ENCODE measurements at places on chromosomes 3 and 15. TPM values are rescaled to one million over a fixed set of nuclear protein-coding genes. Genes with fewer than 3 reads are reported as not detected.

Gene LPP
- 22.1 TPM for total RNA-seq

Gene DOCK3
- total RNA-seq = 1.9 TPM

Gene WDR93
- total RNA-seq = 0.17 TPM

Gene VGLL4
- 52.2 TPM for total RNA-seq

Gene TTC23
- total RNA-seq = 14.5 TPM

GRCh38 chr15:93190238-93190637, 101.2 kb upstream of the RGMA start:
- DNase-seq = no peak

- no peak for DNase-seq
Observed at GRCh38 chr3:57959423-57960173, 48.6 kb upstream of the FLNB start.

DNA sequence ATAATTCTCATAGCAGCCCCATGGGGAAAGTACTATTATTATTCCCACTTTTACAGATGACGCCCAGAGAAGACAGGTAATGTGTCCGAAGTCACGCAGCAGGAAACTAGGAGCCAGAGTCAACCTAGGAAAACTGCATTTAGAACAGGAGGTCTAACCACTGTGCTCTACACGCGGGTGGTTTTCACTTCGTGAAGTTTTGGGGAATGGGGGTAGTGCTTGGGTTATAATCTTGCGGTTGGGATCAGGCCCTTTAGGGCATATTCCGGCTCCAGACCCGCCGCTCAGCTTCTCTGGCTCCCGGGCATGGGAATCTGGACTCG, 5.2 kb downstream of the TPM1 start:
- no peak for DNase-seq

GRCh38 chr3:99866261-99866761, 48.6 kb downstream of the CMSS1 start:
- no peak for DNase-seq

DNA sequence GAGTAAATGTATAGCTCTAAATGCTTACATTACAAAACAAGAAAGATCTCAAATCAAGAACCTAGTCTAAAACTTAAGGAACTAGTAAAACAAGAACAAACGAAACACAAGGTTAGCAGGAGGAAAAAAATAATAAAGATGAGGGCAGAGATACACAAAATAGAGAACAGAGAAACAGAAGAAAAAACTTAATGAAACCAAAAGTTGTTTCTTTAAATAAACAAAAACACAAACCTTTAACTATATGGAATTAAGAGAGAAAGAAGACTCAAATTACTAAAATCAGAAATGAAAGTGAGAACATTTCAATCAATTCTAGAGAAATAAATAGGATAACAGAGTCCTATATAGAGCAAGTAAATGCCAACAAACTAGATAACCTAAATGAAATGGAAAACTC, 59.6 kb downstream of the DLG1 start:
- no peak for DNase-seq

DNA sequence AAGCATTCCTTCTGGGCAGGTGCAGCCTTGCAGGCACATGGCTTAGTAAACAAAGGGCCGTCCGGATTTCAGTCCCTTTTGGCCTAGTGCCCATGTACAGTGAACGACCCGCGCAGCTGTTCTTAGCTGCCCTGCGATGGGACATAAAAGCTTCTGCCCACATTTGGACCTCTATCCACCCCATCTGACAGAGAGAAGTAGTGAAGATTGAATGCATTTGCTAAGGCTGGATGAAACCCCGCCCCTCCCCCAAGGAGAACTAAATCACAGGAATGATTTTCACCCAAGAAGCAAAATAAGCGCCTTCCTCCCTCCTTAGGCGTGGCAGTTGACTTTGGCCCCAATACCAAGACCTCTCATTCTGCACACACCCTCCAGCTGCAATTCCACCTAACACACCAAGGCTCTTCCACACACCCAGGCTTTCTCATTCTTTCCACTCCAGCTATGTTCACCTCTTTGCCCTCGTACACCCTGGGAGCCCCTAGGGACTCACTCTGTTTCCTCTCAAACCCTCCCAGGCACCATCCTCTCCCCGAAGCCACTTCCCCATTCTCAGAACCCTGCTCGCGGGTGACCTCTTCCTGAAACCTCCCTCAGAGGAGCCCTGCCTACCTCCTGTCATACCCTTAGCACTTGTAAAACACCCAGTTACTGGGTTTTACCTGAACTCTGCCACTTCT, 14.1 kb upstream of the HRH1 start:
- DNase-seq = no peak

DNA sequence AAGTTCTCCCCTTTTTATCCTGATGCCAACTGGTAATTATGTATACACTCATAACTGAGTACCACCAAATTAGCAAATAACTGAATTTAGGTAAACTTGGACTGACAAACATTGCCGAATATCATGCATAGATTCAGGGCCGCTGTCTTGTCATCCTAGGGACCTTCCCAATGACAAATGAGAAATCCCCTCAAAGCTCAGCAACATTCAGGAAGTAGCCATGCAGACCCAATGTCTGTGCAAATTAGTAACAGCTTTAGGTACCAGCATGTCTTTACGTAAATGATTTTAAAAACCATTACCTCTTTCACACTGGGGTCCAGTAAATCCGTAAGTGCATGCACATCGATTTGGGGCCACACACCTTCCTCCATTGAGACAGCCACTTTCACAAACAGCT, 49.5 kb downstream of the FBN1 start:
- no peak for DNase-seq

DNA sequence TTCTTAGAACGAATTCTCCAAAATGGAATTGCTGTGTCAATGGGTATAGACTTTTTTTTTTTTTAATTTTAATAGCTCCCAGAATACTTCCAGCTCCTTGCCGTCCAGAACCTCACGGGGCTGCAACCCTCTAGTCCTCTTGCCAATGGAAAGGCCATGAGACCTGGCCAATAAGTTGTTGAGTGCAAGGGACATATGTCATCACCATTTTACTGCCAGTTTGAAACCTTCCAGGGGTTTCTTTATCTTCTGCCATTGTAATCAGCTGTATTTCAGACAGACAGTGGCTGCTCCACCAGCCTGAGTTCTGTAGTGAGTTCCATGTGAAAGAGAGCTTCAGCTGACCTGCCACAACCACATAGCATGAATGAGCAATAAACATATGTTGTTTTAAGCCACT, 95.0 kb upstream of the PTPRG start:
- no peak for DNase-seq

- DNase-seq = no peak
Observed at GRCh38 chr3:25429361-25430286, 1.6 kb downstream of the RARB start.
